ENCODE measurements at places on chromosomes 3 and 15.
A peak's percentile ranks its signal among the peaks of the same experiment; 100 is the strongest.

DNA sequence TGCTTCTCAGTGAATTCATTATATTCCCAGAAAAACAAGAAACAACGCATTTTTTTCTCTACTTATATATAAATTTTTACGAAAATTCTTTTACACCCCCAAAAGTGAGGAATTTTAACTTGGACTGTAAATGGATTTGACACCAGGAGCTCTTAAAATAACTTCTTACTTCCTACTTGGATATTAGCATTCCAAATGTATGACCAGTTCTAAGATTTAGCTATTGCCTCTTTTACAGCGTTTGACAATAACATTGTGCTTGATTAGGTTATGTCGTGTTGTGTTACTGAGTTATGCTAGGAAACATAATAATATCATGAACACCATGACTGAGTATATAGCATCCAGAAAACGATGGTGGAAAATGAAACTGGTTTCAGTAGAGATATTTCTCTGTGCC, 177.0 kb downstream of the CNTN6 start:
- no peak for DNase-seq

- DNase-seq: peak; percentile 28
Observed at GRCh38 chr15:83108266-83109219, 1.1 kb downstream of the TM6SF1 start.

DNA sequence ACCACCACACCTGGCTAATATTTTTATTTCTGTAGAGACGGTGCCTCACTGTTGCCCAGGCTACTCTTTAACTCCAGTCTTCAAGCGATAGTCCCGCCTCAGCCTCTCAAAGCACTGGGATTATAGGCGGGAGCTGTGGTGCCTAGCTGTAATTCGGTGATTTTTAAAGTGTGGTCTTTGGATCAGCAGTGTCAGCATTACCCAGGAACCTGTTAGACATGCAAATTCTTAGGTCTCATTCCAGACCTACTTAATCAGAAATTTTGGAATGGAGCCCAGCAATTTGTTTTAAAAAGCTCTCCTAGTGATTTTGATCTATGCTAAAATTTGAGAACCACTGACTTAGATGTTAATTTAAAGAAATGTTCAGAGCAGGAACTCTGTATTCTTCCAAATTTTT, 51.9 kb downstream of the GOLM2 start:
- peak; percentile 15 for DNase-seq

GRCh38 chr3:123467046-123467445, 18.2 kb upstream of the ADCY5 start:
- DNase-seq: no peak

DNA sequence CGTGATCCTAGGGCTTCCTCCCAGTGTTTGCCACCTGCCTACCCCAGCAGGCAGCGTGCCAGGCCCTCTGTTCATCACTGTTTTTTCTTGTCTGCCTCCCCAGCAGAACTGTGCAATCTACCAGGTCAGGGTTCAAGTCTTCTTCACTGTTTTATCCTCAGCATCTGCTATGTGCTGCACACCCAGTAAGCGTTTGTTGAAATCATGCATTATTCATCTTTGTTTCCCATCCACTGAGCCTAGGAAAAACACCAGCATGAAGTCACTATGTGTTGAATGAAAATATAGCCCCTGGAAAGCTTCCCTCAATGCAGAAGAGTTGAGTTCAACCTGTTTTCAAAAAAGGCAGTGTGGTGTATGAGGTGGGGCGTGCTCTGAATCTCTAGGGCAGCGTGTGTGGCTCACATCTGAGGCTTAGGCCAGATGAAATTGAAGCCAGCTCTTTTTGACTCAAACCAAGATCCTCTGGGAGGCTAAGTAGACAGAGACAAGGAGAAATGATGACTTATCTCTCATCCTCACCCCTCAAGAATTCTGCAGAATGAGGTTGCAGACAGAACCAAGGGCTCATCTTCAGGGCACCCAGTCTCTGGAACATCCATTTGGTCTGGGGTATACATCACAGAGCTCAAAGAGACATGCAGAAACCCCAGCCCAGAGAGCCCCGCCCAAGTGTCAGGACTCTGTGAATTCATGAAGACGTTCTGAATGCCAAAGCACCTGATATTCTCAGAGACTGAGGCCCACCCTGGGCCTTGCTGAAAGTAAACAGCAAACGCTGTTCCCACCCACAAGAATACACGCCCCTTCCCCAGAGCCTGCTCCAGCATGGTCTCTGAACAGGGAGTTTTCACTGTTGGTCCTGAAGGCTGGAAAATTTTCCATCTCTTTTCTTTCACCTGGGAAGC, 5.7 kb upstream of the CAV3 start:
- DNase-seq: no peak

DNA sequence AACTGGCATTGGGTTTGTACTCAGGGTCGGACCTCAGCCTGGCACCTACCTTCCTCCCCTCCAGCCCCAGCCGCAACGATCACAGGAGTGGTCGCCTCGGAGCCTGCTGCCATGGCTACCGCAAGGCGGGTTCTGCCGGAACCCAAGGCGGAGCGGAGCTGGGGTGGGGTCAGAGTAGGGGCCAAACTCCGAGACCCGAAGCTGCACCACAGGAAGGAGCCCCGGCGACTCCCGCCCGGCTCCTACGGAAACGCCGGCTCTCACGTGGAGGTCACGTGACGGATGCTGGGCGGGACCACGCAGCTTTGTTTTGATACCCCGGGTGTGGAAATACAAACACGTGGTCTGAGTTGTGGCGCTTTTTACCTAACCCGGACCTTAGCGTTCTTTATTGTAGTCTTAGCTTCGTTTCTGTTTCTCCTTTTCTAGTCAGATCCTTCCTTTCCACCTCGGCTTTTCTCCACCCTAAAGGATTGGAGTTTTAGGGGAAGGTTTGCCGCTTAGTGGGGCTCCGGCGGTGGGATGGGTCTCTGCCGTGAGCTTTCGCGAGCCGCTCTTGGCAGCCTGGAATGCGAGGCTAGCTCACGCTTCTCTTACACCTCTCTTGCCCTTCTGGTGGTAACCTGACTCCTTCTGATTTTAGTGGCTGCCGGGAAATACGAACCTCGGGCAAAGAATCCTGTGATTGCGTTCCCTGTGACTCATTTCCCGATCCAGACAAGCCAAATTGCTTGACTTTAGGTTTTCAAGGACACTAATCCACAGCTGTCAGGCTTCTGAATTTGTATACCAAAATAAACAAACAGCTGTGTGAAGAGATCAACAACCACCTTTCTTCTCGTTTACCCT, at the start of gene HSPBAP1:
TSS of gene HSPBAP1 (minus strand) at position 264 of the 849 bp plus-strand sequence. CDS start at position 113, 151 bp downstream.
- DNase-seq: peak; percentile 87

- no peak for DNase-seq
Observed at GRCh38 chr3:46946416-46946815, 30.1 kb downstream of the CCDC12 start.

- DNase-seq: no peak
Observed at GRCh38 chr3:184827572-184827971, 15.6 kb downstream of the VPS8 start.

DNA sequence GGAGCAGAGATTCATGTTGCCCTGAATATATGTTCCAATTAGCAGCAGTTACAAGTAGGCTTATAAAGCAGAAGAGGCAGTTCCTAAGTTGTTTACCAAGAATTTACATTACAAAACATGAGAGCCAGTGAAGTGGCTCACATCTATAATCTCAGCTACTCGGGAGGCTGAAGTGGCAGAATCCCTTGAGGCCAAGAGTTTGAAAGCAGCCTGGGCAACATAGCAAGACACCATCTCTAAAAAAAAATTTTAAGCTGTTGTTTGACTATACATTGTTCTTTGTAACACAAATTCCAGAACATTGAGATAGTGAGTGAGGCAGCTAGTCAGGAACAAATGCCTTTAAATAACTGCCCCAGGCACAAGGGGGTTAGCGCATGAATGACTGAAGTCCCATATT, 10.3 kb upstream of the ZMAT3 start:
- DNase-seq: no peak

DNA sequence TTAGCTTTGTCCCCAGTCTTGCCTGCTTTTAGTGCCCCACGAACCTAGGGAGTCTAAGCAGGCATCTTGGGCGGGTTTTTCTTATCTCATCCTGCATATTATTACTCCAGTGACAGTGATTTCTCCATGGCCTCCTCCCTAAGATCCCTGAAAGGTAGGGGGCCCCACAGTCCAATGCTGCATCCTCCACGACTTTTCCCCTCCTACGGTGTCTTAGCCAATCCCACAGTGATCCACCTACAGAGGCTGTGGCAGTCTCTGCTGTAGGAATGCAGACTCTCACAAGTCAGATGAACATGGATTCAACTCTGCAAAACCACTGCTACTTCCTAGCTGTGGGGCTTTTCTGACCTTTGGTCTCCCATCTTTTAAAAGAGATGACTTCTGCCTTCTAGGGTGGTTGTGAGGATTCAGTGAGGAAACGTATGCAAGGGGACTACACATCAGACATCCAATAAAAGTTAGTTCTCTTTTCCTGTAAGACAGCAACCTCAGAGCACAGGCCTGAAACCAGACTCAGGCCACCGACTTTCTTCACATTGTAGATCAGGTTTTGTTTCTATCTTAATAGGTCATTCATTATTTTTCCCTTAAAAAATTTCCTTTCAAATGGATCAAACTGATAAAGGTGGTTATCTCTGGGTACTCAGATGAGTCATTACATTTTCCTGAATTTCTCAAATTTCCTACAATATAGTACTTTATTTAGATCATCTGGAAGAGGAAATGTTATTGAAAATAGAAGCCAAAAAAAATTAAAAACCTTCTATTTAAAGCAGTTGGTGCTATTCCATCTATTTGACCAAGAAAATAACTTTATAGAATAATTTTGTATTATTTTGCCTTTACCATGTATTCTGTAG, 23.2 kb downstream of the ILDR1 start:
- DNase-seq: no peak

GRCh38 chr3:108388136-108389132, 92.1 kb downstream of the HHLA2 start:
- no peak for DNase-seq

DNA sequence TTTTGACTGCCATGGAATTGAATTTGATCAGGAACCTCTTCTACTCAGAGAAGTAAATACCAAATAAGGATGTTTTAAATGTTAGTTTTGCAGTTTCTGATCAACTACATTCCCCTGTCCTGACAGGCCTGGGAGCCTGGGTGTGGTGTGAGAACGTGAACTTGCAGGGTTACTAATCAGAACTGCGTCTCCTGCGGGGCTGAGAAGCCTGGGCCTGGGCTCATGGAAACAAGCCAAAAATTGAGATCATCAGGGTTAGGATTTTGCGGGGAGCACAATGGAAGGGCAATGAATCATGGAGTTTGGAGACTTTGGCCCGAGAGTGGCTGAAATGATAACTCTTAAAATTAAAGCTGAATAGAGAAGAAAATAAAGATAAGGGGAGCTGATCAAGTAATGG, 47.8 kb upstream of the C3orf70 start:
- no peak for DNase-seq

DNA sequence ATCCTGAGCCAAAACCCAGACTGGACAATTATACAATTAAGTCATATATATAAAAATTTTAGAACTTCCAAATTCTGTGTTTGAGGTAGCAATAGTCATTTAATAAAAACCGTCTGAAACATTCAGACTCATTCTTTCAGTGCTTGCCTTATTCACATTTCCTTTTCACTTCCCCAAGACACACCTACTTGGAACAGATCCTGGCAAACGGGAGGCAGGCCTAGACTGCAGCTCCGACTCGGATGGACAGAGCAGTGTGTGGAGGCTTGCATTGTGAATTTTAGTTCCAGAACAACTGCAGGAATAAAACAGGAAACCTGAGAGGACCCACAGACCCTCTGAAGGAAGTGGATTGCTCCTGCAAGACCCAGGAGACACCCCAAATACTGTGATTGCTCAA, 341.4 kb downstream of the CNTN3 start:
- DNase-seq: no peak

All from HTR-8/SVneo (cell line).